ENCODE measurements at places on chromosomes 11 and 22.
A peak's percentile ranks its signal among the peaks of the same experiment; 100 is the strongest.

DNA sequence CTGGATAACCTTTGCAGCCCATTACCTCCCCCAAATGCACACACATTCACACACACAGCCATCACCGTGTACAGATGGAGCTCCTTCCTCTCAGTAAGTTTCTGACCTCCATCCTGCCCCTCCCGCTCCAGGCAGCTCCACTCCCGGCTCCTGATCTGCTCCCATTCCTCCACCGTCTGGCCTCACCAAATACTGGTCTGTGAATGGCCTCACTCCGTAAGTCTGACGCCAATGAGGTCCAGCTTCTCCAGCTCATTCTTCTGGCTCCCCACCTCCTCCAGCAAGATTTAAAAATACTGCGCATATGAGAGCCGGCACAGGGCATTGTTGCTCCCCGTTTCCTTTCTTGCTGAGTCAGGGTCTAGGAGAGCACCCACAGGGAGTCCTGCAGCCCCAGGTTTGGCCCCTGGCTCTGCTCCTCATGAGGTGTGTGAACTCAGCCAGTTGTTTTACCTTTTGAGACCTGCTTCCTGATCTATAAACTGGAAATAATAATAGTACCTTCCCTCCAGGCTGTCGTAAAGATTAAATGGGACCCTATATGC is 14.0 kb upstream of the TUB start:
- no peak for DNase-seq

- no peak for DNase-seq
Observed at GRCh38 chr11:73761403-73761945, 600 bp upstream of the RAB6A start.

DNA sequence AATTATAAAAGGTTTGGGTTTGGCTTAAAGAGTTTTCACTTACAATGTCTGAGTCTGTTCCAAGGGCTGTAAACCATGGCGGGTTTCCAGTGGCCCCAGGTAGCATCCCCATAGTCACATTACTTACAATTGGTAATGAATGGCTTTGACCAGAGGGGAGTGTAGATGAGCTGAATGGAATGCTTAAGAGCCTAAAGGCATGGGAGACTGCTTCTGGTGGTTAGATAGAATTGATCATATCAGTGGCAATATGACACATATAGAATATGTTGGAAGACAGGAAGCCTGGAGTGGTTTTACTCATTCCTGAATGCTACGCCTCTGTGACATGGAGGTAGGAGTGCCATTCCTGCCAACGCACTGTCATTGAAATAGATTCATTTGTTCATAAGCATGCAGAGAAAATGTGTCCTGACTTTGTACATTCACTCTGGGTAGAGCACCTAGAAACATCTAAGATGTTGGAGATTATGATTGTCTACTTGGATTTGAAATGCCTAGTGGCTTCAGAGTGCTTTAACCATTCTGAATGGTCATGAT is 183.3 kb downstream of the BLID start:
- DNase-seq = no peak

DNA sequence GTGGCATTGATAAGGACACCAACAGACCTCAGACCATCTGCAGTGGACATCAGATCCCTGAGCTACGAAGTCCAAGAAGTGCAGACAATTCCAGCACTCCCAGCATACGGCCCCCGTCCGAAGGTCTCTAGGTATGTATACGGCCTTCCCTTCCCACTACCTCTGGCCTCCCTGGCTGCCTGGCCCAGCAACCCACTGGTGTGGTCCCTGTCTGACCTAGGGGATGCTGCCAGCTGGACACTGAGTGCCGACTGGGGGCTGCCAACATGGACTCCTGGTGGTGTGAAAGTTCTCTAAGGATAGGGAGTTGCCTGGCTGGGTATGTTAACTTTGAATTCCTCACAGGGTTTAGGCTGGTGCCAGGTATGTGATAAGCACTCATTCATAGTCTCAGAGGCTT is 17.5 kb upstream of the TEF start:
- DNase-seq = no peak

DNA sequence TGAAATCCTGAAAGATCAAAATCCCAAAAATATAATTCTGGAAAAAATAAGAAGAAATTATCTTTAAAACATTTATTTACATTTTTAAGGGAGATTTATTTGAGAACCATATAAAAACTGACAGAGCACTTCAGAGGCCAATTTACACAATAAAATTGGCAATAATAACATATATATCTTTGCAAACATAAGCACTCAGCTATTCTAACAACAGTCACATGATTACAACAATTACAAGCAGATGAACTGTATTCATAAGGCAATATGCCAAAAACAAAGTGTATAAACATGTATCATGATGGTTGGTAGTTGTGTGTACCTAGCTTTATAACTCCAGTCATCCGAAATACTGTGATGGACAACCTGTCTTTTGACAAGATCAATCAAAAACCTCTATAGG is 17.7 kb upstream of the RASSF10 start:
- no peak for DNase-seq

- DNase-seq = no peak
Observed at GRCh38 chr11:30477061-30477460, 109.1 kb downstream of the MPPED2 start.

DNA sequence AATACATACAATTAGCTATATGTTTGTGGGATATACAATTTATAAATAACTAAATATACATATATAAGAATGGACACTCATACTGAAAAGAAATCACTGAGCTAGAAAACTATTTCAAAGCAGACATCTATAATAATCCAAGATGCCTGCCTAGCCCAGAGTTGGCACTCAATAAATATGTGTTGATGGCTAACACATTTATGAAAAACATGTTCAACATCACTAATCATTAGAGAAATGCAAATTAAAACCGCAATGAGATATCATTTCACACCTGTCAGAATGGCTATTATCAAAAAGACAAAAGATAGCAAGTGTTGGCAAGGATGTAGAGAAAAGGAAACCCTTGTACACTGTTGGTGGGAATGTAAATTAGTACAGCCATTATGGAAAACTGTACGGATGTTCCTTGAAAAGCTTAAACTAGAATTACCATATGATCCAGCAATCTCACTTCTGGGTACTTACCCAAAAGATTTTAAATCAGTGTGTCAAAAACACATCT is 29.8 kb downstream of the POU2AF1 start:
- no peak for DNase-seq

GRCh38 chr22:20015971-20016733 is 471 bp downstream of the ARVCF start:
- DNase-seq = no peak

- DNase-seq = no peak
Observed at GRCh38 chr11:799641-800316, 1.7 kb upstream of the SLC25A22 start.

- no peak for DNase-seq
Observed at GRCh38 chr11:126163074-126163700, 48.3 kb downstream of the RPUSD4 start.

DNA sequence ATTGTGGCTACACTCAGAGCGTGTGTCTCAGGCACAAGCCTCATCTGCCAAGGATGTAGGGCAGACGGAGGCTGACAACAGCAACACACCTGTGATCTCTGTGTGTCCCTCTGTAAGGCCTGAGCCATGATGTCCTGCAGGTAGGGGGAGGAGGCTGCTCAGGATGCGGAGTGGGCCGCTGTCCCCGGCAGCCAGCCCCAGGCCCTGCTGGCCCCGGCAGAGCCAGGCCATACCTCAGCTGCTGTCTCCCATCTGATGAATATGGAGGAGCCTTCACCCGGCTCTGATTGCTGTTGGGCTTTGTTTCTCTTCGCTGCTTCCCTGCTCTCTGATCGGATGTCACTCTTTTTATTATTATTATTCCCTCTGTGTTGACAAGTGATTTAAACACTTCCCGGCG is 83.6 kb upstream of the NCAM1 start:
- DNase-seq = no peak

GRCh38 chr11:72239849-72240460 is 4.0 kb downstream of the PHOX2A start:
- DNase-seq = peak; percentile 81

DNA sequence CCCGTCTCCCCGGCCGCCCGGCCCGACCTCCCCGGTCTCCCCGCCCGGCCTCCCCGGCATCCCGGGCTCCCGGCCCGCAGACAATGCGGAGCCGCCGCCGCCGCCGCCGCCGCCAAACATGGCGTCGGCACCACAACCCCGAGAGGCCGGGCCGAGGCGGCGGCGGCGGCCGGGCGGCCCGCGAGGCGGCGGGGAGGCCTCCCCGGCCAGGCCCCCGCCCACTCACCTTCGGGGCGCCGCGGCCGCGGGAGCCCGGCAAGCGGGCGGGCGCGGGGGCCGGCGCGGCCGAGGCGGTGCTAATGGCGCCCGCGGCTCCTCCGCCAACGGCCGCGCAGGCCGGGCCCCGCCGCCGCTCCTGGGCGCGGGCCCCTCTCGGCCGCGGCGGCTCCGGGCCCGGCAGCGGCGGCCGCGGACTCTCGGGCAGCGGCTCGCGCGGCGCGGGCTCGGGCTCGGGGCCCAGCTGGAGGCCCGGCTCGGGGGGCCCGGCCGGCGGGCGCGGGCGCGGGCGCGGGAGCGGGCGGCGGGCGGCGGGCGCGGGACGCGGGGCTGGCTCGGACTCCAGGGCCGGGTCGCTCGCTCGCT is 311 bp downstream of the BRD1 start:
- no peak for DNase-seq

DNA sequence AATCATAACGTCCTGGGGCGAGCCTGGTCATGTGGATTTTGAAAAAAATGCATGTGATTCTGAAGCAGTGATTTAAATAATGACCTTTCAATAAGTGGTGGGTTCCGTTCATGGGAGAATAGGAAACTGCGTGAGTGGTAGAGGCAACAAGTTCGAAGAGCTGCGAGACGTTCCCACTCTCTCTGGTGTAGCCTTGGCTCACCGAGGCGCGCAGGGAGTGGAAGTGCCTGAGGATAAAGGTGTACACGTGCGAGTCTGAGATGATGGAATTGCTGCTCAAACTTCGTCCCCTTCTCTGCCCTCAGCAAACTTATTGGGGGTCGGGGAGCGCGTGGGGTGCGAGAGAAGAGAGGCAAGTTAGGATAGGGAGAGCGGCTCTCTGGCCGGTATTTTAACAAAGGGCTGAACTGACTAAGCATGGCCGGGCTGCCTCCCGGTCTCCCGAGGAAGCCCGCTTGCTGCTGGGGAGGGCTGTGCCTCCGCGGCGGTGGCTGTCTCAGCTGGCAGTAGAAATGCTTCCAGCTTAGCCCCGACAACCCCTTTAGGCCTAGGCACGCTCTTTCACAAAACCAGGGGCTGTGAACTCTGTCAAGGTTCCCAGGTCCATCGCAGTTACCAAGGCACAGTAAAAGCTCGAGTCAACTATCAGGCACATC is 875 bp upstream of the STT3A start:
- DNase-seq = no peak

DNA sequence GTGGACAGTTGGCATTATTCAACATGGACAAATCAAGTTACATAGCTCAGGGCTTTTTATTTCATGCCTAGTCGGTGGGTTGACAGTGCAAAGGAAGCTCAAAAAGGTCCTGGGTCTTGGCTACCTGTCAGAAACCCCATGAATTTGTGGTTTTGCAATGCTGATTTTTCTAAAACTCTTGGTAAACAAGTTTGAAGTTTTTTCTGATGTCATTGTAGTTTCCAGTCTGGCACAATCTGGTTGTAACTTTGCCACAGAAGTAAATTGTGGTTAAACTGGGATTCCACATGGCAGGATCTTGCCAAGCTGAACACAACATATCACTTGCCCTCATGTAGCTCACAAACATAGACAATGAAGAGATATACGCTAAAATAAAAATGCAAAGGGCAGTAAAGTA is 100.8 kb downstream of the EHF start:
- DNase-seq = no peak

DNA sequence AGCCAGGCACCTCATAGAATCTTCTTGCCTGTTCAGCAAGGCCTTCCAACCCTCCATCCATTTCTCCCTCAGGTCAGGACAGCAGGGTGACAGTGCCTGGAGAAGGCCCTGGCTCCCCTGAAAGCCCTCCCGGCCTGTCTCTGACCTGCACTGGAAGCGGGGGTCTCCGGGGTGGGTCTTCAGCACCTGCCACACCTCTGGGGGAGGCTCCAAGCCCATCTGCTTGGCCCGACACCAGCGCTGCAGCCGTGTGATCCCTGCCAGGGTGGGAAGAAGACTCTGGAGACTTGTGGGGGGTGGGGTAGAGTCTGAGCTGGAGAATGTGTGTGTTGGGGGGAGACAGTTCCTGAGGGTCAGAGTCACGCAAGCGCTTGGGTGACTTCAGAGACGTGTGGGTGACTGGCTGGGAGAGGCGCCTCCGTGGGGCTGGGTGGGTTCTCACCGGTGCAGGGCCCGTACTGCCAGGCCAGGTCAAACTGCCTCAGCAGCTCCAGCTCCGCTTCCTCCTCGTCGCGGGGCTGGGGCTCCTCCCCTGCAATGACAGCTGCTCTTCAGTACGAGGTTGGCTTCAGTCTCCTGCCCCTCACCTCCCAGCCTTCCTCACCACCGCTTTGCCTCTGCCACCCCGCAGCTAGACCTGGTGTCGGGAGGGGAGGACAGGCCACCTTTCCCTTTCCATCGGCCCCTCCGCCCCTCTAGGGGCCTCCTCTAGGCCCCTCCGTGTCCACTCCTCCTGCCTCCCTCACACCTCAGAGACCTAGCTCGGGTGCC is 615 bp downstream of the POLD4 start:
- DNase-seq = no peak

DNA sequence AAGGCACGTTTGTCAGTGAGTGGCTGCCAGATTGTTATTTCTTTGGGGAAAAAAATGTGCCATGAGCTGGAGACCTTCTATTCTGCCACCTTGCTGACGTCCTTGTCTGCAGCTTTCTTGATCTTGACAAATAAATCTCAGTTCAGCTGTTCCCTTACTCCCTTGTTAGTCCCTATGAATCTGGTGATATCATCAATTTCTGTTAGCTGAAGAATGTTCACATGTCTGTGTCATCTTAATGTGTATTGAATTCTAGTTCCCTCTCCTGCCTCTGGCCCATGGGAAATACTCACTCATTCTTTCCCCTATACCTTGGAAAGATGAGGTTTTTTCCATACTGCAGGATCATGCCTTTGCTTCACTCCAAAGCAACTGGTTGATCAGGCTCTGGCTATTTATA is 649.9 kb upstream of the API5 start:
- DNase-seq = no peak

DNA sequence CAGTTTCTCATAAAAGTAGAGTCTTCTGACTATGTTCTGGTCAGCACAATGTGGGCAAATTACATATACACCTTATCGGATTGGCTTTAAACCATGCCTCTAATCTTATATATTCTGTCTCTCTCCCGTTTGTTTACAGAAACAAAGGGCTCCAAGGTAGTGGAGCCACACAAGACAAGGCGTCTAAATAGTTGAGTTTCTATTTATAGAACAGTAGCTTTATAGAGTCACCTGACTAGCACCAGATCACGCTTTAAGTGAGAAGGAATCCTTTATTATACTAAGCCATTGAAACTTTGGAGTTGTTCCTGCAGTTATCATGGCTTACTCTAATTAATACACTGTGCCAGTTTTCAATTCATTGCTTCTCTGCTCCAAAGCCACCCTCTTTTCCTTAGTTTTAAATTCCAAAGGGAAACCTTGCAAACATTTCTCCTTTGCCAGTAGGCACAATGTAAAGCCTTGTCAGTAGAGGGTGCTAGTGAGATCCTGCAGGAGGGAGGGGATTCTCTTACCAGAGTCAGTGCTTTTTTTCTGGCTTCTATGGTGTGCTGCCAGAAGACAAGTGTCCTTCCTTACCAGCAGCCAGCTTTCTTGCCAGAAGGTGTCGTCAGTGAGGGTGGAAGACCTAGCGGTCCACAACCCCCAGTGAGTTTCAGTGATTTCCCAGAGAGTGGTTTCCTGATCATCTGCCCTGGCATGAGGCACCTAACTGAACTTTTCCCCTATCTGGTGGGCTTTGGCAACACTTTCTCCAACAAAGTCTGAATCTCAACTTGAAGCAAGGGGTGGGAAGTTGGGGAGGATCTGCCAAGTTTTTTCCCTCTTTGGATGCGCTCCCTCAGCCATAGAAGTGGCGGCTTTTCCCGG is 71.7 kb downstream of the RAB38 start:
- no peak for DNase-seq

All from chondrocyte (in vitro differentiated cells).